ENCODE measurements at places on chromosomes 16 and 17. TPM values are rescaled to one million over a fixed set of nuclear protein-coding genes. Genes with fewer than 3 reads are reported as not detected.

The PRAC2 gene
- total RNA-seq, result not detected

The MRPS34 gene
- total RNA-seq, result 50.8 TPM

The ATP2C2 gene
- total RNA-seq, result 26.7 TPM

The GAN gene
- 25.3 TPM for total RNA-seq

The CD300LF gene
- not detected for total RNA-seq

The NPIPA5 gene
- 2.1 TPM for total RNA-seq

The DCAF7 gene
- total RNA-seq, result 34.3 TPM

The CES1 gene
- 0.43 TPM for total RNA-seq

The MARVELD3 gene
- 48.7 TPM for total RNA-seq

The TP53TG3 gene
- total RNA-seq, result not detected

The PHF12 gene
- 19.7 TPM for total RNA-seq

The MILR1 gene
- 0.68 TPM for total RNA-seq

The GRIN2A gene
- under 0.01 TPM for total RNA-seq

The TPSB2 gene
- total RNA-seq, result not detected

The MPP2 gene
- not detected for total RNA-seq

The CLEC3A gene
- not detected for total RNA-seq

The EFNB3 gene
- total RNA-seq, result 0.14 TPM

The WWP2 gene
- total RNA-seq, result 26.8 TPM

The MYLK3 gene
- under 0.01 TPM for total RNA-seq

The CACNG3 gene
- total RNA-seq, result not detected

The NFAT5 gene
- 36.7 TPM for total RNA-seq

The CNTNAP4 gene
- under 0.01 TPM for total RNA-seq
